ENCODE measurements at places on chromosomes 3 and 15.

GRCh38 chr15:25710184-25710583 lies 152.9 kb downstream of the ATP10A start:
- no peaks in the 10 kb centered on the region for H3K36me3 ChIP-seq
- no peak overlapping the region for H3K4me3 ChIP-seq
- DNase-seq: peak; percentile 78
- no peaks in the 10 kb centered on the region for H3K4me1 ChIP-seq
- H3K27ac ChIP-seq: no peak overlapping the region

- H3K27me3 ChIP-seq: no peaks in the 10 kb centered on the region
- no peak overlapping the region for H3K4me3 ChIP-seq
- H3K27ac ChIP-seq: no peak overlapping the region
Measured at GRCh38 chr3:61340931-61341461, 89.7 kb upstream of the FHIT start.

GRCh38 chr3:43010638-43011037 lies 31.5 kb downstream of the GASK1A start:
- DNase-seq: no peak
- no peaks in the 10 kb centered on the region for H3K36me3 ChIP-seq
- no peak overlapping the region for H3K27ac ChIP-seq
- H3K27me3 ChIP-seq: no peaks in the 10 kb centered on the region
- no peak overlapping the region for H3K4me3 ChIP-seq
- H3K4me1 ChIP-seq: no peaks in the 10 kb centered on the region

- H3K36me3 ChIP-seq: no peaks in the 10 kb centered on the region
- H3K27me3 ChIP-seq: no peaks in the 10 kb centered on the region
- no peaks in the 10 kb centered on the region for H3K4me1 ChIP-seq
Measured at GRCh38 chr3:19543212-19543841, 390.7 kb downstream of the EFHB start.

DNA sequence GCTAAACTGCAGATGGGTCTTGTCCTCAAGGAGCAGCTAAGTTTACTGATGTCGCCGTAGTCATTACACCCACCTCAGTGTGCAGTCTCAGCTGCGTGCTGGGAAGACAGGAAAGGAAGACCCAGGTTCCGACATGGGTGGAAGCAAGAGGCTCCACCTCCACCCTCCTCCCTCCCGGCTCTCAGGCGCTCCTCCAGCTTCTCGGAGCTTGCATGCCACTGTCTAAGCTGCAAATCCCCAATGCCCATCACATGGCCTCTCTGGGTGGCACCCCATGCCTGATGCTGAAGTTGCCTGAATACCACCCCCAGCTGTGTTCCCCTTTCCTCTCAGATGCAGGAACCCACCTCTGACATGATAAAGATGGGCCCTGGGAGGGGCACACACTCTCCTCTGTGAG lies 58.5 kb downstream of the MGLL start:
- DNase-seq: no peak
- peaks cover 3% of the 10 kb centered on the region for H3K4me1 ChIP-seq
- H3K27me3 ChIP-seq: no peaks in the 10 kb centered on the region
- no peaks in the 10 kb centered on the region for H3K36me3 ChIP-seq
- H3K4me3 ChIP-seq: no peak overlapping the region

GRCh38 chr3:137768361-137769321 lies 4.5 kb downstream of the SOX14 start:
- peak overlapping the region; percentile 35 for H3K27ac ChIP-seq
- peak; percentile 56 for DNase-seq
- peaks cover 44% of the 10 kb centered on the region for H3K4me1 ChIP-seq
- H3K36me3 ChIP-seq: no peaks in the 10 kb centered on the region
- H3K27me3 ChIP-seq: peaks cover 78% of the 10 kb centered on the region

GRCh38 chr3:30221619-30222018 lies 384.8 kb upstream of the TGFBR2 start:
- no peaks in the 10 kb centered on the region for H3K36me3 ChIP-seq
- no peak overlapping the region for H3K27ac ChIP-seq
- DNase-seq: no peak
- H3K27me3 ChIP-seq: no peaks in the 10 kb centered on the region
- no peak overlapping the region for H3K4me3 ChIP-seq

DNA sequence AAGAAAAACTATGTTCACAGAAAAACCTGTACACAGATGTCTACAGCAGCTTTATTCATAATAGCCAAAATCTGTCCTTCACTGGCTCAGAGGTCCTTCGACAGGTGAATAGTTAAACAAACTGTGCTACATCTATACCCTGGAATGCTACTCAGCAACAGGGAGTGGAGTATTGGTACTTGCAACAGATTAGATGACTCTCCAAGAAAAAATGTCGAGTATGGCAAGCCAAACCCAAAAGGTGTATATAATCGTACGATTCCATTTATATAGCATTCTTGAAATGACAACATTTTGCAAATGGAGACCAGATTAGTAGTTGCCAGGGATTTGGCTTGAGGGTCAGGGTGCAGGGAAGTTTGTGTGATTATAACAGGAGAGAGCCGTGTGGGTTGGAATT lies 22.4 kb upstream of the RGMA start:
- H3K4me3 ChIP-seq: no peak overlapping the region
- H3K27me3 ChIP-seq: peaks cover 2% of the 10 kb centered on the region
- DNase-seq: peak; percentile 85
- H3K4me1 ChIP-seq: peaks cover 2% of the 10 kb centered on the region
- H3K36me3 ChIP-seq: no peaks in the 10 kb centered on the region

DNA sequence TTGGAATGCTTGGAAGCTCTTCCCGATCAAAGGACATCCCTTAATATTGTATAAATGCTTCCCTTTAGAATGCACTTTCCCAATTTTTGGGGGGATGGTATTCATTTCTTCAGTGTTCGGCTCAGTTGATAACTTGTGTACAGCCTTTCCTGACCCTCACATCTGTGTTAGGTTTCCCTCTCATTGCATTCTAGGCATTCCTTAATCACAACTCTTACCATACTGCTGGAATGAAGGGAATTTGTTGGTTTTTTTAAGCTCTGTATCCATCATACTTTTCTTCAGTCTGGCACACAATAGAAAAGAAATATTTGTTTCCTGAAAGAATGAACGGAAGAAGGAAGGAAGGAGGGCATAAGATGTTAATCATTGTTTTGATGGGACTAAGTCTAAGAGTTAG lies 119.5 kb downstream of the CHST2 start:
- H3K4me3 ChIP-seq: no peak overlapping the region
- H3K27ac ChIP-seq: no peak overlapping the region
- DNase-seq: no peak

DNA sequence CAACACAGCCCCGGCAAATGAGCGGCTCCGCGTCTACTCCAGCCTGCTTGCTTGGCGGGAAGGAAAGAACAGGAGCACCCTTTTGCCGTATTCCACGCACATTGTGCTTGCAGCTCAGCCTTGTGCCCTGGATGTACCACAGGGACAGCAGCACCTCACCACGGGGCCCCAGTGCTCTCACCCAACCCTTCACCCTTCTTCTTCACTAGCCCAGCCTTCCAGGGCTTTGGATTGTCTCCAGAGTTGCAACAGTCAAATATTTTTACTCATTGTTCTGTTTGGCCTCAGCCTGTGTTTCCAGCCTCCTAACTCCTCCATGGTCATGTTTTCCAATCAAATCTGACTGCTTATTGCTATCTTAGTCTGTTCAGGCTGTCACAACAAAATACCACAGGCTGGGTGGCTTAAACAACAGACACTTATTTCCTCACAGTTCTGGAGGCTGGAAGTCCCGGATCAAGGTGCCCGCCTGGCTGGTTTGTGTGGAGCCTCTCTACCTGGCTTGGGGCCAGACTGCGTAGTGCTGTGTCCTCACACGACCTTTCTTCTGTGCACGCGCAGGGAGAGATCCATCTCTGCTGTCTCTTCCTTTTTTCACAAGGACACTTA lies 79.2 kb upstream of the ABHD17C start:
- H3K4me3 ChIP-seq: no peak overlapping the region
- H3K27me3 ChIP-seq: no peaks in the 10 kb centered on the region
- peak; percentile 97 for DNase-seq
- no peak overlapping the region for H3K27ac ChIP-seq
- no peaks in the 10 kb centered on the region for H3K36me3 ChIP-seq

- H3K4me1 ChIP-seq: peaks cover 2% of the 10 kb centered on the region
- no peaks in the 10 kb centered on the region for H3K36me3 ChIP-seq
- DNase-seq: peak; percentile 63
- H3K27me3 ChIP-seq: no peaks in the 10 kb centered on the region
Measured at GRCh38 chr3:64898941-64899340, 211.1 kb upstream of the ADAMTS9 start.

- peak; percentile 46 for DNase-seq
- peaks cover 5% of the 10 kb centered on the region for H3K4me1 ChIP-seq
- H3K4me3 ChIP-seq: no peak overlapping the region
Measured at GRCh38 chr3:98705694-98706093, 57.4 kb upstream of the ST3GAL6 start.

GRCh38 chr15:80932513-80932815 lies 57.2 kb downstream of the MESD start:
- peaks cover 12% of the 10 kb centered on the region for H3K4me1 ChIP-seq
- H3K36me3 ChIP-seq: peaks cover 12% of the 10 kb centered on the region
- no peaks in the 10 kb centered on the region for H3K27me3 ChIP-seq
- no peak for DNase-seq
- H3K4me3 ChIP-seq: no peak overlapping the region

- peaks cover 4% of the 10 kb centered on the region for H3K4me1 ChIP-seq
- no peaks in the 10 kb centered on the region for H3K36me3 ChIP-seq
- no peaks in the 10 kb centered on the region for H3K27me3 ChIP-seq
- DNase-seq: peak; percentile 43
- H3K27ac ChIP-seq: no peak overlapping the region
Measured at GRCh38 chr3:108153451-108153981, 62.7 kb upstream of the CD47 start.

DNA sequence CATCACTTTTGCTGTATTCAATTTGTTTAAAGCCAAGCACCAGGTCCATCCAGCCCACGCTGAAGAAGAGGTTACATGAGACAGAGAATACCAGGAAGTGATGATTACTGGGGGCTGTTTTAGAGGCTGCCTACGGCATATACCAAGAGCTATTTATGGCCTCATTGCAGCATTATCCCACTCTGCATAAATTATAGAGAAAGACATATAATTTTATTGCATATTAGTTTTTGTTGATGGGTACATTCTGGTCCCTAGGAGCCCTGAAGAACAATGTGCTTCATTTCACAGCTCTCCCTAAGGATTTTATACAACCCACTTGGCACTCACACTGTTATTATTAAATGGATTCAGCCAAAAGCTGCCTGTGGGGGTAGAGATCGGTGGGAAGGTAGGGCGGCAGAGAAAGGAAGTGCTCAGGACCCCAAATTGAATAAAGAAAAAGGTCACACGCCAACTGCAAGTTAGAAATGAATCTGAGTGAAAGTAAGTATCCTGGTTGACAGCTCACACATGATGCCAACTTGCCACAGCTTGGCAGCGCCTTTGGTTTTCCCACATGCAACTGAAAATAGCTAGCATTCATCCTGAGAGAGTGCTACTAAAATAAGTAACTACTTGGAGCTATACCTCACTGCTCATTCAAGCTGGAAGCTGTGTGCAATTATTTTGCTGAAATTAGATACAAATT lies 73.7 kb downstream of the CCNL1 start:
- H3K4me1 ChIP-seq: peaks cover 6% of the 10 kb centered on the region
- H3K36me3 ChIP-seq: no peaks in the 10 kb centered on the region
- no peaks in the 10 kb centered on the region for H3K27me3 ChIP-seq
- DNase-seq: no peak
- no peak overlapping the region for H3K27ac ChIP-seq

- no peak overlapping the region for H3K4me3 ChIP-seq
- H3K36me3 ChIP-seq: no peaks in the 10 kb centered on the region
- no peaks in the 10 kb centered on the region for H3K4me1 ChIP-seq
- H3K27me3 ChIP-seq: no peaks in the 10 kb centered on the region
- no peak for DNase-seq
Measured at GRCh38 chr15:33377204-33377603, 66.4 kb downstream of the RYR3 start.

- H3K27me3 ChIP-seq: no peaks in the 10 kb centered on the region
- H3K4me3 ChIP-seq: no peak overlapping the region
- no peaks in the 10 kb centered on the region for H3K36me3 ChIP-seq
- peaks cover 2% of the 10 kb centered on the region for H3K4me1 ChIP-seq
Measured at GRCh38 chr15:99613481-99613880, 47.7 kb downstream of the MEF2A start.

DNA sequence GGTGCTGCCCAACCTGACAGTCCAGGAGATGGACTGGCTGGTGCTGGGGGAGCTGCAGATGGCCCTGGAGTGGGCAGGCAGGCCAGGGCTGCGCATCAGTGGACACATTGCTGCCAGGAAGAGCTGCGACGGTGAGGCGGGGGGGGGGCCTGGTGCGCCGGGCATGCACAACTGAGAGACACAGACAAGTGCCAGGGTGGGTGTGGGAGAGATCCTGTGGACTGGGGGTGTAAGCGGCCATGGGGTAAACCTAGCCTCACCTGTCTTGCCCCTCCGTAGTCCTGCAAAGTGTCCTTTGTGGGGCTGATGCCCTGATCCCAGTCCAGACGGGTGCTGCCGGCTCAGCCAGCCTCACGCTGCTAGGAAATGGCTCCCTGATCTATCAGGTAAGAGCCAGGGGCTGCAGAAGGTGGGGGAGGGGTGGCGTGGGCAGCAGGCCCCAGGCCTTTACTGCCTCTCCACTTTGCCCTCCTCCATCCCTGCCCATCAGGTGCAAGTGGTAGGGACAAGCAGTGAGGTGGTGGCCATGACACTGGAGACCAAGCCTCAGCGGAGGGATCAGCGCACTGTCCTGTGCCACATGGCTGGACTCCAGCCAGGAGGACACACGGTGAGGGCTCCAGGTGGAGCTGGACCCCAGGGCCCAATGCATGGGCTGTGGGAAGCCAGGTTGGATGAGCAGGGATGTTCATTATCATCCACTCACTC lies 3.3 kb downstream of the CHRD start:
- peaks cover 22% of the 10 kb centered on the region for H3K4me1 ChIP-seq
- peaks cover 1% of the 10 kb centered on the region for H3K36me3 ChIP-seq
- no peak overlapping the region for H3K4me3 ChIP-seq
- H3K27ac ChIP-seq: no peak overlapping the region
- DNase-seq: no peak

DNA sequence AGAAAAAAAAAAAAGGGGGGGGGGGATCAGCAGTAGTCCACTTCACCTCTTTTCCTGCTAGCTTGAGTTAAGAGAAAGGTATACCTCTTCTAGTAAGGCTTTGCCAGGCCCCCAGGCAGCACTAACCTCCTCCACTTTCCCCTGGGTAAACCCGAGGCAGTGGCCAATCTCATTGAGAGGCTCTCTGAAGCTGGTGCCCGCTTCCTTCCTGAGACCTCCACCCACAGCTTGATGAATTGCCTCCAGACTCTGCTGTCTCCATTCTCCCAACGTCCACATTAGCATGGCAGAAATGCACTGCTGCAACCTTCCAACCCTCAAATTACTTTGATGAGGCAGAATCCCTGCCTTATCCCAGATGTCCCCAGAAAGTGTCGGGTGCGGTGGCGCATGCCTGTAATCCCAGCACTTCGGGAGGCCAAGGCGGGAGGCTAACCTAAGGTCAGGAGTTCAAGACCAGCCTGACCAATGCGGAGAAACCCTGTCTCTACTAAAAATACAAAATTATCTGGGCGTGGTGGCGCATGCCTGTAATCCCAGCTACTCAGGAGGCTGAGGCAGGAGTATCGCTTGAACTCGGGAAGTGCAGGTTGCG lies 15.3 kb downstream of the RLBP1 start:
- H3K27ac ChIP-seq: no peak overlapping the region
- H3K4me1 ChIP-seq: no peaks in the 10 kb centered on the region
- DNase-seq: no peak
- no peak overlapping the region for H3K4me3 ChIP-seq

- DNase-seq: no peak
- H3K27me3 ChIP-seq: no peaks in the 10 kb centered on the region
- H3K36me3 ChIP-seq: peaks cover 4% of the 10 kb centered on the region
- H3K4me3 ChIP-seq: no peak overlapping the region
- H3K27ac ChIP-seq: no peak overlapping the region
Measured at GRCh38 chr3:179743913-179744312, 91.1 kb downstream of the USP13 start.

GRCh38 chr3:195555110-195555509 lies 12.0 kb upstream of the PPP1R2 start:
- no peak for DNase-seq
- no peaks in the 10 kb centered on the region for H3K27me3 ChIP-seq
- no peak overlapping the region for H3K27ac ChIP-seq
- no peak overlapping the region for H3K4me3 ChIP-seq

All from trophoblast cell (in vitro differentiated cells and primary cell).